ENCODE measurements at places on chromosomes 5 and 9. TPM values are rescaled to one million over a fixed set of nuclear protein-coding genes. Genes with fewer than 3 reads are reported as not detected.

The FCN2 gene
- total RNA-seq, result not detected

- peak; percentile 88 for DNase-seq
These were observed 831 bp downstream of the INPP5E start for GRCh38 chr9:136438548-136439480.

- DNase-seq, result peak; percentile 72
These were observed 1.6 kb downstream of the DMRT2 start for GRCh38 chr9:1051584-1052275.

- no peak for DNase-seq
These were observed 2.3 kb upstream of the CPLX2 start for GRCh38 chr5:175868996-175869638.

- no peak for DNase-seq
These were observed 114.7 kb downstream of the LURAP1L start for GRCh38 chr9:12889402-12890106.

Data from activated CD4-positive, alpha-beta T cell treated with anti-CD3 and anti-CD28 coated beads, Interleukin-2, amount 10 ng/mL, durations not matched to agents 24 days and 14 days (primary cell).